Right renal pelvis (tissue), 4 donors: ENCODE measurements at places on chromosomes 1 and 21.
A peak's percentile ranks its signal among the peaks of the same experiment; 100 is the strongest.

DNA sequence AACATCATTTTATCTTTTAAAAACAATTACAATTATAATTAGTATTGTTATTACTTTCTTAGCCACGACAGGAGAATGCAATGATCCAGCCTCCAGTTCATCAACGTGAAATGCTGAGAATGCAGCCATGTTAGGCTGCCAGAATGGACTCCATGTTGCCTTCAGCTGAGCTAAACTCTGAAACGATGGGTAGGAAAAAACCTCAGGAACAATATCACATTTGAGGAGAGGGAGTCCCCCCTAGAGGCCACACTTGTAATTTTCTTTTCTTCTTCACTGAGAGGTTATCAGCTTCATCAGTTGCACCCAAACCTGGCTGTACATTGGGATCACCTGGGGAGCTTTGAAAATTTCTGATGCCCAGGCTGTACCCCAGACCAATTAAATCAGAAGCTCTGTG lies 34.6 kb upstream of the DNAH14 start:
- DNase-seq: no peak

DNA sequence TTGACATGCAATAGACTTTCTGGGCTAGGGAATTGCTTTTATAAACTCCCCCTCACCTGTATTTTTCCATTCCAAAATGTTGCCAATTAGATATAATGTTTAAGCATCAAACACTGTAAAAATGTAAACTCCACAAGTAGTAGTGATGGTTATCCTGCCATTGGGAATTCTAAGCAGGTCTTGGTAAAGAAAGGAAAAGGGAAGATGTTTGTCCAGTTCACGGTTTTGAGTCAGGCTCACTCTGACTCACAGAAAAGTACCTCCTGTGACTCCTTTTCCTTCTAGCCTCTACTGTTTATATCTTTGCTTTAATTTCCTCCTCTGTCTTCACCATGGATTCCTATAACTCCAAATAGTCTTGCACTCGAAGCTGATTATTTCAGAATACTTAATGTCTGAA lies 19.0 kb upstream of the PTPN14 start:
- DNase-seq: no peak

GRCh38 chr1:61207416-61207815 lies 125.1 kb downstream of the NFIA start:
- DNase-seq: no peak

GRCh38 chr1:101945884-101946283 lies 50.8 kb downstream of the OLFM3 start:
- no peak for DNase-seq

- DNase-seq: no peak
Measured at GRCh38 chr1:111819566-111820263, 64.0 kb downstream of the DDX20 start.

DNA sequence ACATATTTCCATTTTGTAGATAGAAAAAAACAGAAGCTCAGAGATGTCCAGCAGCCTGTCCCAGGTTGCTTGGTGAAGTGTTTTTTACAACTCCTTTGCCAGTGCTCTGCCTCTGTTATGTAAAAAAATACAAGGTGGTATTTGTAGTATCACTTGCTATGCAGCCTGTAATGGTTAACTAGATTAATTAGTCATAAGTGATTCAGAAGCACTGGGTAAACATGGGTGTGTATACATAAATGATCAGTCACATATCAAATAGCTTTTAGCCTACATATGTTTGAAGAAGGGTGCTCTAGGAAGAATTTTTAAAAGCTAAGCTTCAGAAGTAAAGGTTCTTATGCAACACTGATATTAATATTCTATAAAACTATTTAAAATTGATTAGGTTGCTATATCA lies 70.0 kb upstream of the MAGI3 start:
- no peak for DNase-seq

DNA sequence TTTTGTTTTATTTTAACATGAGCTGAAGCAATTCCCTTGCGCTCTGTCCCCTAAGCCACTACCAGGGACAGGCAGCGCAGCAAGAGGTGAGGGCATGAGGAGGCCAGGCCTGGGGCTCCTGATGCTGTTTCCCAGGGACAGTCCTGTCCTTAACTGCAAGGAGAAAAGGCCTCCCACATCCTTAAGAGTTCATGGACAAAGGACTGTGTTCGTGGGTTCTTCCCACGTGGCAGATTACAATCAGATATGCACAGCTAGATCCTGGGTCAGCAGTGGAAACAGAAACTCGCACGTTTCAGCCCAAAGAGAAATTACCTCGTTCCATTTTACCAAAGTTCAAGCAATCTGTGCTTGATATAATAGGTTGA lies 85.8 kb downstream of the MIS18A start:
- DNase-seq: no peak

DNA sequence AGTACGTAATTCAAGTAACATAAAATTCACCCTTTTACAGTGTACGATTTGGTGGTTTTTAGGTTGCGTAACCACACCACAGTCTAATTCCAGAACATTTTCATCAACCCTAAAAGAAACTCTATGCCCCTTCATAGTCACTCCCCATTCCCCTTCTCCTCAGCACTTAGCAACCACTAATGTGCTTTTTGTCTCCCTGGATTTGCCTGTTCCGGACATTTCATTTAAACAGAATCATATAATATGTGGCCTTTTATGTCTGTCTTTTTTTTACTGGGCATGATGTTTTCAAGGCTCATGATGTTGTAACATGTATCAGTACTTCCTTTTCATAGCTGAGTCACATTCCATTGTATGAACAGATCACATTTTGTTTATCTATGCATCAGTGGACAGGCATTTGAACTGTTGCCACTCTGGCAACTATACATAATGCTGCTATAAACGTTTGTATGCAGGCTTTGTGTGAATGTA lies 20.8 kb downstream of the OBSCN start:
- no peak for DNase-seq

DNA sequence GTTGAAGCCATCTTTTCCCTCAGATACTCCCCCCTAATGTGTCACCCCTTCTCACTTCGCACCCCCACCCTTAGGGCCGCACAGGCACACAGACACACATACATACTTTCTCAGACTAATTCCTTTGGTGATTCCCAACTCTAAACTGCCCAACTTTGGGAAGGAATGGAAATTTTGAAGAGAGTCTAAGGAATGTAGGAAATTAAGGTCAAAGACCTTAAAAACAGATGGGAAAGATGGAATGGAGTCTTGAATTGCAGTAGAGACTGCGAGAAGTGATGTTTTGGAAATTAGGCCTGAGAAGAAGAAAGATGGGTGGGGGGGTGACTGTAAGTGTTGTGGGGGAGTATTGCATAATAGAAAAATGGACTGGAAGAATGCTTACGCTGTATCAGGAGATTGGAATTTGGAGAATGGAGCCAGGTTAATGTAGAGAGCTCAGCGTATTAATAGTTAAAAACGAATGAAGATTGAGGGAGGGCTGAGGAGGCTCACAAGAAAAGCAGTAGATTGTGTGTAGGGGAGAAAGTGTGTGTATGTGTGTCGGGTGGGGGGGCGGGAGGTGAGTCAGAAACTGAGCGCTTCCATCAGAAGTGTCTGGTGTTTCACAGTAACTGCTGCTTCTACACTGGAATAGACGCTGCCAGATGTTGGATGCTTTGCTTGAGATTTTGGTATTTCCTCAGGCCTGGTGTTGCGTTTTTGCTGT lies 1.7 kb downstream of the PIP5K1A start:
- DNase-seq: no peak

- no peak for DNase-seq
Measured at GRCh38 chr1:153548722-153549688, at the start of gene S100A3. S100A3 (minus strand) TSS chr1:153549258; CDS start chr1:153548485, 773 bp downstream.

GRCh38 chr1:244209955-244210354 lies 158.9 kb downstream of the ZBTB18 start:
- DNase-seq: no peak

GRCh38 chr1:164926107-164926506 lies 367.1 kb downstream of the PBX1 start:
- no peak for DNase-seq

GRCh38 chr1:113930499-113931161 lies 1.5 kb downstream of the HIPK1 start:
- DNase-seq: no peak

- no peak for DNase-seq
Measured at GRCh38 chr1:54009406-54009805, 8.6 kb downstream of the LDLRAD1 start.

- no peak for DNase-seq
Measured at GRCh38 chr1:218330043-218330623, 15.0 kb upstream of the TGFB2 start.

DNA sequence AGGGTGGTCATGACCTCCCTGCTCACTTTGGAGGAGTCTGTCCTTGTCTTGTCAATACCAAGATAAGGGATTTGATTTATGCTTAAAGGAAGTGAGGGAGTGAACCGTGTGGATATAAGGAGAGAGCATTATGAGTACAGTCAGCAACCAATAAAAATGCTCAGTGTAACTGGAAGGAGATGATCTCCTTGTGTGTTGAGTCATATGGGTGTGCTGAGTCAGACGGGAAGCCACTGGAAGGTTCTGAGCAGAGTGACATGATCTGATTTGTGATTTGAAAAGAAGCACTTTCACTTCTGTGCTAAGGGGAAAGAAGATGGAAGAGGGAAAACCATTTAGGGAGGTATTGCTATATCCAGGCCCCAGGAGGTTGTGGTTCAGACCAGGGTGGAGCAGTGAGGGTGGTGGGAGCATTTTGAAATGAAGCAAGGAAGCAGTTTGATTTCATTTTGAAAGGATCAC lies 2.5 kb upstream of the BCL10 start:
- no peak for DNase-seq

DNA sequence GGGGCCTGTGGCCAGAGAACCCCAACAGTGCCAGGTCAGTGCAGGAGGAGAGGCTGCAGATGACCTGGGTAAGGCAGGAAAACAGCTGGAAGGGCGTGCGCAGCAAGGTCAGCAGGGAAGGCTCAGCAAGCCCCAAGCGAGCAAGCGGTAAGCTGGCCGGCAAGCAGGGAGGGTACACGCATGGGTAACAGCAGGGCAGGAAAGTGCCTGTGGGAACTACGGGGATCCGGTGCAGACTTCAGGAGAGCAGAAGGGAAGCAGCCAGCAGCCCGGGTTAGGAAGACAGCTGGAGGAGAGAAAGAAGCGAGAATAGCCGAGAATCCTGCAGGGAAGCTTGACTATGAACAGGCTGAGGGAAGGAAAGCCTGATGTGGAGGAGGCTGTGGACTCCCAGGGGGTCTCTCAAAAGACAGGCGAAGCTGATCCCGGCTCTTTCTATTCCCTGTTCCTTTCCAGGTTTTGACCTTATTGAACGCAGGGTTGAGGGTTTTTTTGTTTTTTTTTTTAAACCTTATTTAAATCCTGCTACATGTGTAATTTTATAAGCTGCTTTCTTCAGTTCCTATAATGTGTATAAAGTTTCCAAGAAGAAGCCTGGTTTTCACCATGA lies 20.9 kb downstream of the UMODL1 start:
- DNase-seq: no peak

- no peak for DNase-seq
Measured at GRCh38 chr1:159815926-159816325, 10.7 kb upstream of the SLAMF8 start.

DNA sequence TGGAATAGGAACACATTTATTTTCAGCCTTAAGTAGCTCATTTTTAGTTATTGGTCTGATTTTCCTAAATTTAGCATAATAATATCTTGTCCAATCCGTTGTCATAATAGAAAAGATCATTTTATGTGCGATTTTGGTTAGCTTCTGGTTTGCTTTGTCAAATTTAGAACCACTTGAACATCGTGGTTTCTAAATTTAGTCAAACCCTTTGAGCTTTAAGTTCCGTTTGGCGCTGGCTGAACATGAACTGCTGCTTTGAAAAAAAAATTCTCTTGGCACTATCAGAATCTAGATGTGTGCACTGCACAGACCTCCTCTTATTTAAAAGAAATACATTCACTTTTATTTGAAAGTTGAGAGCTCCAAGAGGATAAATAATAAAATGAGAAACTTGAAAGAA lies 370.6 kb downstream of the PTPRC start:
- no peak for DNase-seq

DNA sequence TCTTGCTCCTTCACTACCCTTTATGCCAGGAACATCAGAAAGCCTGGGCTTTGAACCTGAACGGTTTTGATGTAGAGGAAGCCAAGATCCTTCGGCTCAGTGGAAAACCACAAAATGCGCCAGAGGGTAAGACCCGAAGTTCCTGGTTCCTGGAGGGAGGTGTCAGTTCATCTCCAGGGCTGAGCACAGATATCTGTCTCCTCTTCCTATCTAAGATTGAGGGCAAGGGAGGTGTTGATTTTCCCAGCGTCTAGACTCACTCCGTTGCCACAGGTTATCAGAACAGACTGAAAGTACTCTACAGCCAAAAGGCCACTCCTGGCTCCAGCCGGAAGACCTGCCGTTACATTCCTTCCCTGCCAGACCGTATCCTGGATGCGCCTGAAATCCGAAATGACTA lies 915 bp downstream of the CDC20 start:
- no peak for DNase-seq

- DNase-seq: no peak
Measured at GRCh38 chr21:44871576-44872269, 1.8 kb downstream of the PTTG1IP start.

DNA sequence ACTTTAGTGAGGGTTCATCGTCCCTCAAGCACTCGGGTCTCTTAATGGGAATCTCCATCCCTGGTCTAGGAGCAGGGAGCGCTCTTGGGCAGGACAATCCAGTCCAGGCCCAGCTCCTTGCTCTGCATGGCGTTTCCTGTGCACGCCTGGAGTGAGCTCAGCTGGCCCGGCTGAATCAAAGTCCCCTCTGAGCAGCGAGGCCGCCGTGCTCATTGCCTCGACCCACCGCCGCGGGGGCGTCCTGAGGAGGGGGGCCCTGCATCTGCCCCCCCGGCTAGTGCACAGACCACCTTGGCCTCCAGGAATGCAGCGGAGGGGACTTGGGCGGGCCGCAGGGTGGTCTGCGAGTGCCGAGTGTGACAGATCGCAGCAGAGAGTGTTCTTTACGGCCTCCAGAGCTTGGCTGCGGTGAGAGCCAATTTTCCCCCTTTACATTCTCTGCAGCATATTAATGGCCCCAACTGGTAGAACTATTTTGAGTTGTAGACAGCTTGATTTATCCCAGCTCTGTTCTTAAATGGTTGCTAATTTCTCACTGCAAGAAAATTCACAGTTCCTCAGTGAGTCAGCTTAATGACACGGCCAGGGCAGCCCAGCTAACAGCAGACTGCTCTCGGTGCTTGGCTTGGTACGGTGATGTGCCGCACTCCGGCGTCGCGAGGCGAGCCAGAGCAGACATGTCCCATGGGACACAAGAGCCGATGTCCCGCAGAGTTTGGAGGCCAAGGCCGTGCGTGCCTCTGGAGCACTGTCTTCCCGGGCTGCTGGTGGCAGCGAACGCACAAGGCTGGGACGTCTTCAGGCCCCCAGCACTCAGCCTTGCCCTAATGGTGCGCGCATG lies 39.8 kb downstream of the SNAP47 start:
- no peak for DNase-seq

DNA sequence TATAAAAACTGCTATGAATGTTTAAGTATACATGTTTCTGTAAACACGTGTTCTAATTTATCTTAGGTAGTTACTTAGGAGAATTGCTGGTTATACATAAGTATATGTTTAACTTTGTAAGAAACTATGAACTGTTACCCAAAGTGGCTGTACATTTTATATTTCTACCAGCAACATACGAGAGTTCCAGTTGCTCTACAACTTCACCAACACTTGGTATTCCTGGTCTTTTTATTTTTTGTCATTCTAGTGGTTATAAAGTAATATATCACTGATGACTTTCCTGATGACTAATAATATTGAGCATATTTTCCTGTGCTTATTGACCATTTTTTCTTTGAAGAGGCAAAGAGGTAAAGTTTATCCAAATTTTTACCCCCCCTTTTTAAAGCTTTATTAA lies 76.0 kb downstream of the KIAA0319L start:
- no peak for DNase-seq

GRCh38 chr1:69567652-69568420 lies at the start of gene LRRC7:
LRRC7 (plus strand) TSS chr1:69567922; CDS start chr1:69568640, 718 bp downstream.
- DNase-seq: peak; percentile 41

- no peak for DNase-seq
Measured at GRCh38 chr1:22633697-22634463, 2.5 kb upstream of the C1QA start.
